K562 (cell line): ENCODE measurements at places on chromosomes 5 and 9. TPM values are rescaled to one million over a fixed set of nuclear protein-coding genes. Genes with fewer than 3 reads are reported as not detected.

Gene GFM2
- 39.0 and 42.3 TPM in 2 replicates for total RNA-seq

Gene TNFSF15
- not detected in 2 replicates for total RNA-seq

Gene PRXL2C
- 13.4 and 15.2 TPM in 2 replicates for total RNA-seq

Gene CDC25C
- 18.2 and 19.6 TPM in 2 replicates for total RNA-seq

Gene ACTBL2
- total RNA-seq, result not detected in 2 replicates

Gene PCDHA9
- not detected in 2 replicates for total RNA-seq

Gene GDA
- total RNA-seq, result 12.4 and 14.6 TPM in 2 replicates

Gene BTNL8
- total RNA-seq, result 0.13 TPM in 1 of 2 replicates, not detected in the other

Gene LCP2
- total RNA-seq, result 22.2 and 24.1 TPM in 2 replicates

GRCh38 chr5:14138608-14139540 is 4.3 kb upstream of the TRIO start:
- no peak overlapping the region for H3K4me3 ChIP-seq
- no peaks in the 10 kb centered on the region for H3K4me1 ChIP-seq
- H3K27ac ChIP-seq, result no peak overlapping the region
- H3K36me3 ChIP-seq, result no peaks in the 10 kb centered on the region
- peaks cover 11% of the 10 kb centered on the region for H3K27me3 ChIP-seq

DNA sequence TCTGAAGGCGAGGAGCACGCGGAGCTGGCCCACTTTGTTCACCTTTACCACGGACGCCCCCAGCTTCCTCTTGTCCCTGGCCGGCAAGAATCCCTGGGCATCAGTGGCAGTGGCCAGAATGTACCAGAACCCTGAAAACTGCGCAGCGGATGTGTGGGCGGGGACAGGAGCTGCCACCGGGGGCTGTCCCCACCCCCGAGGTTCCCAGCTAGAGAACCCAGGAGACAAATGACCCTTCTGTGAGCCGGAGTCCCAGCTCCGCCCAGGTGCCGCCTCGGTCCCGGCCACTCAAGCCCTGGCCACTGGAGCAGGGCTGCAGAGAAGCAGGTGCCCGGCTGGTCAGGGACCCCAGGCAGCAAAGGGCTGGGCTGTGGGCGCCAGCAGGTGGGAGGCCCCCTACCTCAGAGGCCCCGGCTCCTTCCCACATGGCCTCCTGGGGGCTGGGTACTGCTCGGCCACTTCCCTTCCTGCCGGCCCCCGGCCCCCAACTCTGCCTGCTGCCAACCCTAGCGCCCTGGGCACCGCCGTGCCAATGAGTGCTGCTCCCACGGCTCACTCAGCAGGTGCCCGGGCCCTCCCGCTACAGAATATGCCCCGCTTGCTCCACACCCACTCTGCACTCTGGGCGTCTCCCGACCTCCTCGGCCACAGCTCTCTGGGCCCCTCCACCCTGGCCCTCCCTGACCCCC is 713 bp downstream of the LCN10 start:
- peaks cover 5% of the 10 kb centered on the region for H3K27me3 ChIP-seq
- no peak for DNase-seq
- H3K4me3 ChIP-seq, result no peak overlapping the region
- H3K4me1 ChIP-seq, result peaks cover 16% of the 10 kb centered on the region
- no peaks in the 10 kb centered on the region for H3K36me3 ChIP-seq
- no peak overlapping the region for H3K27ac ChIP-seq

- no peaks in the 10 kb centered on the region; the same call in 1 of the 2 replicates for H3K4me1 ChIP-seq
- no peak overlapping the region for H3K4me3 ChIP-seq
- DNase-seq, result no peak
- no peak overlapping the region for H3K27ac ChIP-seq
- H3K36me3 ChIP-seq, result no peaks in the 10 kb centered on the region
Observed at GRCh38 chr9:91101611-91102168, 260.0 kb downstream of the AUH start.

GRCh38 chr5:109885205-109885604 is 195.5 kb downstream of the MAN2A1 start:
- no peaks in the 10 kb centered on the region for H3K36me3 ChIP-seq
- H3K4me1 ChIP-seq, result no peaks in the 10 kb centered on the region; the same call in 1 of the 2 replicates

DNA sequence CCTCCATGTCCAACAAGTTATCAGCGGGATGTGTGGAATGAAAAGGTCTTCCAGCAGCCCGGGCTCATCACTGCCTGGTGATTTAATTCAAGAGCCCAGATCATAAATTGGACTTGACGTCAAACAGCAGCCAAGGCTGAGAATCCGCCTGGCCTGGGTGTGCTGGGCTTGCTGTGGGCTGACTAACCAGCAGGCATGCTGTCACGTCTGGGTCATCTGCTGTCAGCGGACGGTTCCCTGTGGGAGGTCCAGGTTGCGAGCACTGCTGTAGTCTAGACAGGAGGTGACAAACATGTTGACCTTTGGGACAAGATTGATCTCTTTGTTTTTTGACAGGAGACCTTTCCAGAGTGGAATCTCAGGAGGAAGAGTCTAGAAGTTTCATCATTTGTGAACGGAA is 289.7 kb downstream of the OSTF1 start:
- DNase-seq, result no peak
- H3K36me3 ChIP-seq, result no peaks in the 10 kb centered on the region
- H3K4me1 ChIP-seq, result no peaks in the 10 kb centered on the region
- H3K27me3 ChIP-seq, result no peaks in the 10 kb centered on the region
- H3K4me3 ChIP-seq, result no peak overlapping the region

- H3K4me1 ChIP-seq, result peaks cover 23% of the 10 kb centered on the region
- no peak overlapping the region for H3K27ac ChIP-seq
- no peak for DNase-seq
- no peaks in the 10 kb centered on the region for H3K27me3 ChIP-seq
- no peaks in the 10 kb centered on the region for H3K36me3 ChIP-seq
- no peak overlapping the region for H3K4me3 ChIP-seq
Observed at GRCh38 chr5:135120951-135121350, 86.9 kb upstream of the PITX1 start.

- no peak overlapping the region for H3K27ac ChIP-seq
- H3K4me1 ChIP-seq, result no peaks in the 10 kb centered on the region
- no peaks in the 10 kb centered on the region for H3K27me3 ChIP-seq
- H3K4me3 ChIP-seq, result no peak overlapping the region
- H3K36me3 ChIP-seq, result no peaks in the 10 kb centered on the region
Observed at GRCh38 chr5:109161914-109162683, 247.7 kb downstream of the PJA2 start.

DNA sequence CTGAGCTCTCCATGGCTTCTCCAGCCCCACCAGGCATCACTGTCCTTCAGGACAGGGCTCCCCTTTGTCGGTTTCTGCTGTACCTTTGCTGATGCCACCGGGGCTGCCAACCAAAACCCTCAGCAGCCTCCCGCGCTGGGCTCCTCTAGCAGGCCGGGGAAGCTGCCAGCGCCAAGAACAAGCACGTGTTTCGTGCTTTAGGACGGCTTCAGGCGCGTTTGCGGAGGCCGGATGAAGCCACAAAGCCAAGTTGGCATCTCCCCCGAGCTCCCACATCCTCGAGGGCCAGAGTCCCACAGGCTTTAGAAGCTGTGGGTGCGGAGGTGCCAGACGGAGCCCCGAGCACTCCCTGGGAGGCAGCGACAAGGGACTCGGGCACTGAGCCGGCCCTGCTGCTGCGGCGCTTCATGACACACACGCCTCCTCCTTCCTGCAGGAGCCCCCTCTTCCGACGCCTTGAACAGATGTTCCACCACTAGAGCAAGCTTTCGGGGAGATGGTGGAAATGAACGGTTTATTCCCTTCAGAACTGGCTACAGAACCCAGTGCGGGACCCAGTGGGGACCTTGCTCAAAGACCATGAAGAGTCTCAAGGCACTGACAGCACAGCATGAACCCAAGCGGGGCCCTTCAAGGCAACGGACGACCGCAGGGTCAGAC is 36.7 kb downstream of the SARDH start:
- H3K27me3 ChIP-seq, result peaks cover 14% of the 10 kb centered on the region
- no peak overlapping the region for H3K4me3 ChIP-seq
- H3K27ac ChIP-seq, result no peak overlapping the region
- H3K4me1 ChIP-seq, result no peaks in the 10 kb centered on the region

GRCh38 chr5:36252722-36253365 is 11.1 kb upstream of the NADK2 start:
- no peaks in the 10 kb centered on the region for H3K36me3 ChIP-seq
- no peaks in the 10 kb centered on the region for H3K27me3 ChIP-seq
- no peak overlapping the region for H3K27ac ChIP-seq
- H3K4me3 ChIP-seq, result no peak overlapping the region
- DNase-seq, result no peak

DNA sequence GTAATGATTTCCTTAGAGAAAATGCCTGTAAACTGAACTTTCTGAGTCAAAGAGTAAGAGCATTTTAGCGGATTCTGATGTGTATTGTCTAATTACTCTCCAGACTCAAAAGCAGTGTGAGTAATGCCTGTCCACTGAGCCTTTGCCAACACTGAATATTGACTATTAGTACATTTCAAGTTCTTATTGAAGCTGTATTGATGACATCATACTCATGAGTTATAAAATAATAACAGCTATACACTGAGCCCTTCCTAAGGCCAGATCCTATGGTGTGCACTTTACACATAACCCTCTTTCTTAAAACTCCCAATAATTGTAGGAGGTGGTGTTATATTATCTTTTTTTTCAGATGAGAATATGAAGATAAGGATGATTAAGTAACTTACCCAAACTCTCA is 152.8 kb upstream of the TRPC7 start:
- no peak overlapping the region for H3K4me3 ChIP-seq
- H3K27me3 ChIP-seq, result no peaks in the 10 kb centered on the region
- H3K4me1 ChIP-seq, result peaks cover 8% of the 10 kb centered on the region; the same call in 2 of the 3 replicates
- H3K36me3 ChIP-seq, result no peaks in the 10 kb centered on the region

GRCh38 chr5:131226899-131227298 is 37.0 kb upstream of the CDC42SE2 start:
- H3K36me3 ChIP-seq, result no peaks in the 10 kb centered on the region
- H3K27me3 ChIP-seq, result no peaks in the 10 kb centered on the region
- no peak overlapping the region for H3K27ac ChIP-seq

GRCh38 chr5:127799293-127799905 is 96.2 kb downstream of the CCDC192 start:
- H3K4me1 ChIP-seq, result no peaks in the 10 kb centered on the region
- no peaks in the 10 kb centered on the region for H3K36me3 ChIP-seq
- no peaks in the 10 kb centered on the region for H3K27me3 ChIP-seq
- H3K4me3 ChIP-seq, result no peak overlapping the region

GRCh38 chr5:79924936-79925893 is 65.8 kb downstream of the MTX3 start:
- no peak overlapping the region for H3K27ac ChIP-seq
- no peaks in the 10 kb centered on the region for H3K36me3 ChIP-seq
- no peak for DNase-seq
- no peaks in the 10 kb centered on the region for H3K27me3 ChIP-seq

- H3K27me3 ChIP-seq, result no peaks in the 10 kb centered on the region
- H3K4me1 ChIP-seq, result no peaks in the 10 kb centered on the region
- H3K4me3 ChIP-seq, result no peak overlapping the region
- no peaks in the 10 kb centered on the region for H3K36me3 ChIP-seq
- no peak overlapping the region for H3K27ac ChIP-seq
Observed at GRCh38 chr5:96562614-96563013, 99.6 kb upstream of the CAST start.

DNA sequence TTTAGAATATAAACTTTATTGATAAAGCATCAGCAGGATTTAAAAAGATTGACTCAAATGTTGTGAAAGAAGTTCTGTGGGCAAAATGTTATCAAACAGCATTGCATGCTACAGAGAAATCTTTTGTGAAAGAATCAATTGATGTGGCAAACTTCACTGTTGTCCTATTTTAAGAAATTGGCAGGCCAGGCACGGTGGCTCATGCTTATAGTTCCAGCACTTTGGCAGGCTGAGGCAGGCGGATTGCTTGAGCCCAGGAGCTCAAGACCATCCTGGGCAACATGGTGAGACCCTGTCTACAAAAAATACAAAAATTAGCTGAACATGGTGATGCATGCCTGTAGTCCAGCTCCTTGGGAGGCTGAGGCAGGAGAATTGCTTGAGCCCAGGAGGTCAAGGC is 17.4 kb downstream of the ZBTB43 start:
- H3K27ac ChIP-seq, result no peak overlapping the region
- H3K4me3 ChIP-seq, result no peak overlapping the region
- no peak for DNase-seq
- no peaks in the 10 kb centered on the region for H3K27me3 ChIP-seq
- peaks cover 39% of the 10 kb centered on the region for H3K36me3 ChIP-seq
- H3K4me1 ChIP-seq, result no peaks in the 10 kb centered on the region

GRCh38 chr9:103485138-103485537 is 490.0 kb downstream of the CYLC2 start:
- H3K27ac ChIP-seq, result no peak overlapping the region
- H3K36me3 ChIP-seq, result no peaks in the 10 kb centered on the region
- H3K4me3 ChIP-seq, result no peak overlapping the region

DNA sequence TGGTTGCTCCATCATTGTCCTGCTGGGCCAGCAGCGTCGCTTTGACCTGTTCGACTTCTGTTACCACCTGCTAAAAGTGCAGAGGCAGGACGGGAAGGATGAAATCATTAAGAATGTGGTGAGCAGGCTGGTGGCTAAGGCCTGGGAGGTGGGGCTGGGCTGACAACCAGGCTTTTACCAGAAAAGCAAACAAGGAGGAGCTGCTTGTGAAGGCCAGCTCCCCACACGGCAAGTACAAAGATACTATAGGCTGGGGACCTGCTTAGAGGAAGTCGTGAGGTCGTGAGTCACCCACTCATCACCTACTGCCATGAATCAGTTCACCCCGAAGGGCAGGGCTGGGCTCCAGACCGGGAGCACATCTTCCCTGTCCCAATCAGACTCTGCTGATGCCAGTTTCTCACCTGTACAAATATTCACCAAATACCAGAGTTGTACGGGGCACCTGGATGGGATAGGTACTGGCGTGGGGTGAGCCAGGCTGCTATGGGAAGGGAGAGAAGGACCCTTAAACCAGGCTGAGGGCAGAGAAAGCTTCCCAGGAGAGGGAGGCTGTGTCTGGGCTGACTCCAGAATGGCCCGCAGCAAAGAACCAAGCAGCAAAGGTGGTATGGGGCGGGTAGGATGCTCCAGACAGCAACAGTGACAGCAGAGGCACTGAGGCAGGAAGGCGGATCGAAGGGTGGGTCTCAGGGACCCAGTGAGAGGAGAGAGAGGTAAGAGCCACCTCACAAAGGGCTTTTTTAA is 69.3 kb upstream of the NIPAL4 start:
- H3K27ac ChIP-seq, result no peak overlapping the region
- H3K4me1 ChIP-seq, result no peaks in the 10 kb centered on the region

DNA sequence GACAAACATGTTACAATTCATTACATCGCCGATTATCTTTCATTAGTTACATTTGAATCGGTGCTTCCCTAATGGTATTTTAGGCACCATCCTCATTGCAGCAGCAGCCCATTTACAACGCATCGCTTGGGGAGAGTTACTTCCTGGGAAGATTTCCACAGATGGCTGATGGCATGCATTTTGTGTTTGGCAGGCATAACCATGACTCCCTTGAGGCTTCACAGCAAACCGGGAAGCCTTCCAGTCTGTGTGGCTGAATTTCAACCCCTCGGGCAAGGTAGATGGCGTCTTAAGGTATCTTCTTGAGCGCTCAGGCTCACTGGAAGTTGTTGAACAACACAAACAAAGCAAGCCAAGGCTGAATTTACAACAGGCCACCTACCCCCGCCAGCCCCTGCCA is 1.6 kb upstream of the DNAH5 start:
- no peaks in the 10 kb centered on the region for H3K27me3 ChIP-seq
- no peak for DNase-seq
- H3K4me3 ChIP-seq, result no peak overlapping the region
- H3K27ac ChIP-seq, result no peak overlapping the region

GRCh38 chr5:120446068-120446492 is 18.0 kb upstream of the PRR16 start:
- H3K4me3 ChIP-seq, result no peak overlapping the region
- DNase-seq, result no peak
- H3K27ac ChIP-seq, result no peak overlapping the region
- no peaks in the 10 kb centered on the region for H3K36me3 ChIP-seq
